RKO (cell line): ENCODE measurements at places on chromosomes 11 and 22.

DNA sequence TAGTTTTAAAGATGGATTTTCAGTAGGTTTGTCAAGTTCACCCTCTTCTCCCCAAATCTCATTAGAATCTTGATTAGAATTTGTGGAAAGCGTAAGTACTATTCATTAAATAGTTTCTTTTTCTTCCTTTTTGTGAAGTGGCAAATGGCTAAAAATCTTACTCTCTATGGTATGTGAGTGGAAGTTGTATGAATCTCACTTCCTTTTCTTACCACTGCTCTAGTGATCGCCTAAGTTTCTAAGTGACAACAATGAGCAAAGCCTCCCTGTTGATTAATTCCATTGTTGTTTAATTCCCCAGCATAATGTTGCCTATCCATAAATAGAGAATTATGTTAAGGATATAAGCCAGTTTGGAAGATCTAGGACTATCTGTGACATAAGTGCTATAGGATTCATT, 82.7 kb downstream of the PGR start:
- DNase-seq: no peak

DNA sequence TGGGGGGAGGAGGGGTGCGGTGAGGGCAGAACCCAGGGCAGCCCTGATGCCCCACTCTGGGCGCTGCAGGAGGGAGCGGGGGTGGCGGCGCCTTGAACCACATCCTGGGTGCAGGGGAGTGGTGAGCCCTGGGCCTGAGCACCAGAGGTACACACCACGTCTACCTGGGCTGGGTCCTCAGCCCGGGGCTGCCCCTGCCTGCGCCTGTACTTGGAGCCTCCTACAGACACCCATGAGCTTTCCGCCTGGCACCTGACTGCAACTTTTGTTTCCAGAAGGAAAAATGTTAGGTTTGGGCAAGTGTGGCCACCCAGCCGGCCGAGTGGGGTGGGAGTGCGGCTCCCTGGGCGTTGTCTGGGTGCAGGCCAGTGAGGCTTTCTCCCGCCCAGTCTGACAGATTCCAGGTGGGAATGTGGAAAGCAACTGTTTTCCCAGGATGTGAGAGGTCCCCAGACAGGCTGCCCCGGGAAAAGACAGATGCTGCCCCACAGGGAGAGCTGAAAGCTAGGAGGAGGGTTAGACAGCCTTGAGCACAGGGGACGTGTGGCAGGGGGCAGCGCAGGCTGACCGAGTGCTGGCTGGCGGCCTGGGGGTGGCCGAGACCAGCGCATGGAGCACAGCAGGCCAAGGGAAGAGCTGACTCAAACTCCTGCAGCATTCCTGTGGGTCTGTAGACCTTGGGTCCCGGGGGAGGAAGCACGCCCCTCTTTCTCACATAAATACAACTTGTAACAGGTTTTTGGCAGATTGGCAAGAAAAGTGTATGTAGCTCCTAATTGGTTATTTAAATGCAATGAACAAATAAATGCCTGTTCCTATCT, 44.1 kb downstream of the GNB1L start:
- DNase-seq: no peak

DNA sequence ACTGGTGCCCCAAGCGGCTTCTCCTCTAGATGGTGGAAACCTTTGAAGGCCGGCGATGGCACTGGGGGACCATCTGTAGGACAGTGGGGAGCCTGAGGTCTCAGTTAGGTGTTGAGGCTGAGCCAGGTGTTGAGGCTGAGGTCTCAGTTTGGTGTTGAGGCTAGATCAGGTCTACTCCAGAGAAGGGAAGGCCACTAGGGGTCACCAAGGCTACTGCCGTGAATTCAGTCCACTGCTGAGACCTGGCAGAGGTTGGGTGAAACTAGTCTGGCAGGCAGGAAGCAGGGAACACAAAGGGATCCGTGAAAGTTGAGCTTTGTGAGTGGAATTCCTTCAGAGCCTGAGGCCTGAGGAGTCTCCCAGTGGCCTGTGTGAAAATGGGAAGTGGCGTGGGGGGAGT, 123.8 kb upstream of the FGF3 start:
- DNase-seq: no peak

DNA sequence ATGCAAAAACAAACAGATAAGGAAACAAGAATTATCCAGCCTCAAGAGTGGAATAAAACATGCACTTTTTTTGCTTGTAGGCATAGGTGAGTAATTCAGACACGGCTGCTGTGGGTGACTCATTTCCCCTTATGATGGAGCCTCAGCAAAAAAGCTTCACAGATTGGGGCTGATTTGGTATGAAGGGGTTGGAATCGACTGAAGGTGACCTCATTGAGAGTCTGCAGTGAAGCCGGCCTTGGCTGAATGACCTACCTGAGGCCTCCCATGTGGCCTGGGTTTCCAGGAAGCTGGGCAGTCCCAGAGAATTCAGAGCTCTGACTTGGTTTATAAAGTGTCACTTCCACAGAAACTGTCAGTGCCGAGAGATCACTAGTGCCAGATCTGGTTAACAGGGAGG, 34.2 kb upstream of the VPREB1 start:
- peak; percentile 91 for DNase-seq

- no peak for DNase-seq
These were observed 34.4 kb downstream of the MARK2 start for GRCh38 chr11:63873311-63873710.

- DNase-seq: no peak
These were observed 10.2 kb downstream of the FIBIN start for GRCh38 chr11:27004103-27004502.

DNA sequence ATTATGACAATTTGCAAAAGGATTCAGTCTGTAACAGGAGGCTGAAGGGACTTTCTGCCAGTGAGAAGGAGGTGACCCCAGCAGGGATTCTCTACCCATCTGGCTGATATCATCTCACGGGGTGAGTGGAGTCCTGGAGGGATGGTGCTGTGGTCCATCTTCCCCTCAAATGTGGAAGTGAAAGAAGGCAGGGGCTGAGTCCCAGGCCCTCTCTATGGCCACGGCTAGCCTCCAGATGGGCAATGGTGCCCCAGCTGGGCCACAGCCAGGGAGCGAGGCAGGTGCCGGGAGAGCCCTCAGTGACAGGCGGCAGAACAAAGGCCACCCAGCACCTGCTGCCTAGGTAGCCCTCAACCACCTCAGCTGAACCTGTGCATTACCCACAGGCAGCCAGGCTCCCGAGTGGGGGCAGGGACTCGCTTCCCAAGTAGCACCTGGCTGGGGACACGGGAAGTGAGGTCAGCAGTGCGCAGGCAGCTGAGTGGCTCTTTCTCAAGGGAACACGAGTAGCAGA, 6.7 kb downstream of the NECTIN1 start:
- DNase-seq: no peak

- DNase-seq: no peak
These were observed 73.2 kb downstream of the KIAA1671 start for GRCh38 chr22:25025491-25026400.

DNA sequence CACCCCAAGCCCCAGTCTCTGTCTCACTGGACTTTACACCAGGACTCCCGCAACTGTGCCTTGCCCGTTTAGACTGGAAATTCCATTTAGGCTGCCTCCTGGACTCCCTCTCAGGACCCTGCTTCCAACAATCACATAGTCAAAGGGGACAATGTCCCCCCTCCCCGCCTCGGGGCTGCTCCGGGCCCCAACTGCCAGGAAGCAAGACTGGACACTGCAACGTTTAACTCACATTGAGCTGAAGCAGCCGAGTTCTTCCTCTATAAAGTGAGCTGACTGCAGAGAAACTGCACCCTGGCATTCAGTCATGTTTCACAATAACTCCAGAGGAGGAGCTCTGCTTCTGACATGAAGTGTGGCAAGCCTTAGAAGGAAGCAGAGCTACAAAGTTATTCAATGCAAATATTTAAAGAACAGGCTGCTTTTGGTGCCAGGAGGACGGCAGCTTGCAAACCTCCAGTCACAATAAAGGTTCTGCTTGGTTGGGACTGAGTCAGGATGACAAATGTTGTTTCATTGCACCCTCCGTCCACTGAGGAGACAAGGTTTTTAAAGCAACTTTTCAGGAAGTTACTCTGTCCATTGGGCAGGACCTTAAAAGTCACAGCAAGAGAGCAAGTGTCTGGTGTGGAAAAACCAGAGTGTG, 19.9 kb downstream of the PACSIN2 start:
- DNase-seq: peak; percentile 38

GRCh38 chr22:26679003-26679629, 21.7 kb downstream of the MIAT start:
- DNase-seq: peak; percentile 74

DNA sequence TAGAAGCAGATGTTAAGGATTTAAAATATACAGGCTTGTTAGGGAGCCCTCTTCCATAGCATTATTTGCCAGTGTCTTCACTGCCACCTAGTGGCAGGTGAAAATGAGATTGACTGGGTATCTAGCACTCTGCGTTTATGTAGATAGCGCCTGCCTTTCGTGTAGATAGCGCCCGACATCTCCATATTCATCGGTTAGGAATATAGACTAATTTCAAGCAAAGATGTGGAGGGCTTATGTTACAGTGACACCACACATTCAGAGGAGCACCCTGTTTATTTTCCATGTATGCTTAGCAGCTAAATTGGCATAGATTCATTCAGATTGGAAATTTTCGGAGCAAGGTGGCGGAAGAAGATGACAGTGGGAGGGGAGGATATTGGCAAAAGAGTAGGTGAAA, 72.0 kb downstream of the SLC5A12 start:
- DNase-seq: peak; percentile 76

- DNase-seq: no peak
These were observed 14.9 kb downstream of the EHD1 start for GRCh38 chr11:64863391-64864060.

- DNase-seq: no peak
These were observed 1.2 kb downstream of the DCHS1 start for GRCh38 chr11:6654281-6655019.

GRCh38 chr22:30423301-30423958, 2.1 kb upstream of the MTFP1 start:
- no peak for DNase-seq

- no peak for DNase-seq
These were observed 21.0 kb upstream of the MS4A6E start for GRCh38 chr11:60305906-60306619.

GRCh38 chr11:62402960-62403730, 15.7 kb upstream of the SCGB1A1 start:
- DNase-seq: no peak

GRCh38 chr11:44596525-44597276, 31.2 kb downstream of the CD82 start:
- DNase-seq: no peak

GRCh38 chr11:86919557-86920210, 35.5 kb downstream of the FZD4 start:
- DNase-seq: peak; percentile 79

GRCh38 chr22:27391092-27391770, 410.3 kb downstream of the MN1 start:
- DNase-seq: no peak

- DNase-seq: no peak
These were observed 25.5 kb downstream of the SERPIND1 start for GRCh38 chr22:20799449-20799848.

DNA sequence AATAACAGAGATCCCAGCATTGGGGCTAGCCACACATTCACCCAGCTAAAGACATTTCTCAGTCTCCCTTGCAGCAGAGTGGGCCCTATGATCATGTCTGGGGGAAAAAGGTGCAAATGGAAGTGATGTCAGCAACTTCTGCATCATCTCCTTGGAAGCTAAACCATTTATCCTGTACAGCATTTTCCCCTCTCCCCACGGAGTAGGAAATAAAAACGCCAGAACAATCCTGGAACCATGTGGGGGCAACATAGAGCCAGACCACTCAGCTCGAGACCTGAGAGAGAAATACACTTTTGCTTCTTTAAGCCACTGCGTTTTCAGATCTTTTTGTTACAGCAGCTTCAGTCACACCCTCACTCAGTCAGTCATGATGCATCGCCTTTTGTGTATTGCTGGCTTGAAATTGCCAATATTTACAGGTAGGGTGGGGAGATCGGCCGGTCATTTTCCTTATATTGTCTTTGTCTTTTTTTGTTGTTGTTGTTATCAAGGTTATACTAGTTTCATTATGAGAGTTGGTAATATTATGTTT, 9.1 kb upstream of the RAC2 start:
- no peak for DNase-seq

DNA sequence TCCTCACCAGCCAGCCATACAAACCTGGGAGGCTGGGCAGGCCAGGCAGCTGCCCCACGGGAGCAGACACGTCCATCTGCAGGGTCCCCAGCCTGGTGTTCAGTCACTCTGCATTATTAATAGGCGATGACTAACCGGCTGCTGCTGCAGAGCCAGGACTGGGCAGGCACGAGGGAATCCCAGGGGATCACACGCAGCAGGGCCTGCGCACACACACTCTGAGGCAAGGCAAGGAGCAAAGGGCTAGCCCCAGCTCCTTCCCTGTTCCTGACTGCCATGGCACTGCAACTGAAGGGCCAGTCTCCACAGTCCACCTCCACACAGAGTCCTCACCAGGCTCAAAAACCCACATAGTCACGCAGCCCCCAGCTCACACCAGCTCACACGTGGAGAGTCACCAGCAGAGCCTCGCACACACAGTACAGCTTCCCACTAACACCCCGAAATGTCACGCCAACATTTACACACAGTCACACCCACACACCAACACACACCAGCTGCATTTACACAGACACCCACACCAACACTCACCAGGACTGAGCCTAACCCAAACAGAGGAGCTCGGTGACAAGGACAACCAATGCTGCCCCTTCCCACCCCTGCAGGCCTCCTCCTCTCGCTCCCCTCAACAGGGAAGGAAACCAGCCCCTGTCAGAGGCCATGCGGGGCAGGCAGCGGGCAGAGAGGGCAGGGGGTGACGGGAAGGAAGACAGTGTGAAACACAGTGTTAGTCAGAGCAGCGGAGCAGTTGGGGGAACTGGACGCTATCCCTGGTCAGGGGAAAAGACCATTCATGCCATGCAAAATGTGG, 47.3 kb downstream of the NRXN2 start:
- DNase-seq: peak; percentile 40

DNA sequence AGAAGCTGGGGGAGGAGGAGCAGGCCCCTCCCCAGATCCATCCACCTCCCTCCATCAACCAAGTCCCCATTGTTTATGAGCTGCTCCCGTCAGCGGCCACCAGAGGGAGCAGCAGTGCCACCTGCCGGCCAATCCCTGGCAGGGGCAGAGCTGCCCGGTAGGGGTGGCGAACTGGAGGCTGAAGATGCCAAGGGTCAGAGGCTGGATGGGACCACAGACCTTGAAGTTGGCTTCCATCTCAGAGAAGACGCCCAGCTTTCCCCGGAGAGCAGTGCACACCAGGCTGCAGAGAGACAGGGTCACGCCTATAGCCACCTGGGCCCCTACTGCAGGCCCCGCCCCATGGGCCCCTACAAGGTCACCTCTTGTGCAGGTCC, 3.6 kb downstream of the FIBP start:
- DNase-seq: peak; percentile 79

- no peak for DNase-seq
These were observed 57.5 kb upstream of the SLC22A12 start for GRCh38 chr11:64533501-64533900.

GRCh38 chr11:10780040-10780439, 28.7 kb downstream of the EIF4G2 start:
- DNase-seq: no peak
